ENCODE measurements at places on chromosomes 13 and 19. TPM values are rescaled to one million over a fixed set of nuclear protein-coding genes. Genes with fewer than 3 reads are reported as not detected.

OR7D2 gene
- 0.17 TPM for total RNA-seq

OCEL1 gene
- 4.6 TPM for total RNA-seq

ASF1B gene
- 0.26 TPM for total RNA-seq

ZNF416 gene
- 6.9 TPM for total RNA-seq

TMEM255B gene
- 10.4 TPM for total RNA-seq

CGB5 gene
- not detected for total RNA-seq

FAM83E gene
- 1.0 TPM for total RNA-seq

CEACAM21 gene
- not detected for total RNA-seq

Measured in fibroblast of lung (primary cell).